ENCODE measurements at places on chromosomes 1 and 21.
A peak's percentile ranks its signal among the peaks of the same experiment; 100 is the strongest.

- no peak for DNase-seq
Measured at GRCh38 chr1:233600488-233600887, 13.4 kb upstream of the KCNK1 start.

GRCh38 chr1:214107322-214108096 is 119.7 kb downstream of the PROX1 start:
- DNase-seq, result no peak

DNA sequence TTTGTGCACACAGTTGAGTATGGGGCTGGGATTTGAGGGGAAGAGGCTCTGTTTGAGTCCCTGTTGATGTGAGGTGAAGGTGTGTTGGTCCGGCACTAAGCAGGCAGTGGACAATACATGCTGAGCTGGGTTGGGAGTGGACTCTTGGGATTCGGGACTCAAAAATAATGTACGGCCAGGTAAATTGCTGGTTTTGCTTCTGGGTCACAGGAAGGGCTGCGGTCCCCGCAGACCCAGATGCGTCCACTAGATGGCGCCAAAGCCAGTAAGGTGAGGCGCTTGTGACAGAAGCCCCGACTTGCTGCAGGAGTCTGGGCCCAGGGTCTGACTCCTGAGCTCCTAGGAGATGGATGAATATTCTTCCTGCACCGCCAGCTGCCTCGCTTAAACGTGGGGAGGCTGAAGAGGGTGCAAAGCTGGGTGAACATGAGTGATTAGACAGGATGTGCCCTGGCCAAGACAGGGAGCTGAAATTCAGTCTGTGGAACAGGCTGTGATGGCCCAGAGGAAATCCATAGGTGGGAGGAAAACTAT is 61.4 kb downstream of the ACBD3 start:
- DNase-seq, result peak; percentile 94

GRCh38 chr1:157496121-157496526 is 56.2 kb downstream of the FCRL5 start:
- peak; percentile 43 for DNase-seq

DNA sequence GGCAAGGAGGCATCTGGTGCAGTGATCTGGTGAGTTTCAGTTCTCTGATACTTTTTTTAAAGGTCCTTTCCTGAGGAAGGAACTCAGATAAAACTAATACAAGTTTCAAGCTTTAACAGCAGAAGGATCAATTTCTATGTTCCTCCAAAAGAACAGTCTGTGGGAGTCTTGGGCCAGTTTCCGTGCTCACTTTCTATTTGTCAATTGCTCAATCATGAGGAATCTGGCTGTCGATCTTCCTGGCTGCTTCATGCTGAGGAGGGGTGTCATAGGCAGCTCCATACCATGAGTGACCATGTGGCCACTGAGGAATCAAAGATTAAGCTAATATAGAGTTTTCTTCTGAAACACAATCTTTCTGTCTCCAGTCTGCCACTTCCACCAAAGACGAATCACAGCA is 11.4 kb upstream of the TMEM125 start:
- DNase-seq, result no peak

DNA sequence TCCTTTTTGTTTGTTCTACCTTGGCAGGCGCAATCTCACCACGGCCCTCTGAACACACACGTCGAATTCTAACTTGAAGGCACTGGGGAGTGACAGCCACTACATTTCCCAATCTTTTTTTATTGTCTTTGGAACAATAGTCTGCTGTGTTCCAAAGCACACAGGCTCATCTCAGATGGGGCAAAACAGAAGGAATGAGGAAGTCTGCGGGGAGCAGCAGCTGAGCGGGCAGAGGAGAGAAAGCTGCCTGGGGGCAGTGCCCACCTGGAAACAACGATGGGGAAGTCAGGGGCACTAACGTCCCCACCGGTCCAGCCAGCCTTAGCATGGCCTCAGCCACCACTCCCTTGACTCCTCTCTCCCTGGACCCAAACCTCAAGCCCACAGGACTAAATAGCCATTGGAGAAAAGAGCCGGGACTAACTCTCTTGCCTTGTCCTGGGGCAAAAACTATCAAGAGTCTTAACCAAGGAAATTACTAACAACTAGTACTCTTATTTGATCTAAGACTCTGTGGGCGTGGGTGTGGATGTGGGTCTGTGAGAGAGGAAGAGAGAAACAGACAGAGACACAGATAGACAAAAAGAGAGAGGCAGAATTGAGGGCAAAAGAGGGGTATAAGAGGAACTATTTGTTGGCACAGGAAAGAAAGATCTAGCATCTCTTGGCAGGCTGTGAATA is 34.2 kb downstream of the SYF2 start:
- no peak for DNase-seq

DNA sequence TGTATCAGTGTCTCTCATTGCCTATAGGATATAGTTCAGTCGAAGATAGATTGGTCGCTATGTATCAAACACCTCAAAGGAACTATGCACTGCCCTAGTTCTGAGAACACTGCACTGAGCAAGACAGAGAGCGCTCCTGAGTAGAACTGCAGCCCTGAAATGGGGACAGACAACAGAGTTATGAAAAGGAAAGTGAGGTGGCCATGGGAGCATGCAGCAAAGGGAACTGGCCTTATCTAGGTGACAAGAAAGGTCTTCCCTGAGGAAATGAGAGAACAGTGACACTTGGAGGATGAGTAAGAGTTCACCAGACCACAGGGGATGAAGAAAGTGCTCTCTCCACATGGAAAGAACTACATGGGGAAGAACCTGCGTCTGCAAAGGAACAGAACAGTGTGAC is 7.5 kb upstream of the G0S2 start:
- no peak for DNase-seq

GRCh38 chr1:212415107-212415841 is 588 bp upstream of the PACC1 start:
- peak; percentile 22 for DNase-seq

GRCh38 chr1:180734366-180734765 is 102.5 kb downstream of the XPR1 start:
- DNase-seq, result no peak

DNA sequence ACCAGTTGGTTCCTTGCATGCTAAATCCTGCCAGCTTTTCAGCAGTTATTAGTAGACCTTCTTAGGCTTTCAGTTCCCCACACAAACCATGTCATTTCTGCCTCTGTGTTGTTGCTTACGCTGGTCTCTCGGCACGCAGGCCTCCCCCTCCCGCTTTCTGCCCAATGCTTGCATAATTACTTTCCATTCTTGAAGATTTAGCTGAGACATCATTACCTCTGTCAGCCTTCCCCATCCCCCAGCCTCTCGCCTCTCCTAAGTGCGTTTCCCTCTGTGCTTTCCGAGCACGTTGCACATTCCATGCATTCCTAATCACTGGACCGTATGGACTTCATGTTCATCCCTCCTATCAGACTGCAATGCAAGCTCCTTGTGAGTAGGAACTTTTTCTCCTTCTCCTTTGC is 26.8 kb downstream of the TSHB start:
- DNase-seq, result no peak

Data from activated T-cell treated with anti-CD3 and anti-CD28 coated beads, Interleukin-2, amount 50 U/mL, for 48 hours (primary cell).